ENCODE measurements at places on chromosomes 1 and 21. TPM values are rescaled to one million over a fixed set of nuclear protein-coding genes. Genes with fewer than 3 reads are reported as not detected.

C1QB gene
- not detected for polyA plus RNA-seq

BARHL2 gene
- polyA plus RNA-seq = not detected

MYOM3 gene
- not detected for polyA plus RNA-seq

TMPRSS3 gene
- not detected for polyA plus RNA-seq

RAB25 gene
- polyA plus RNA-seq = 0.96 TPM

SYT2 gene
- not detected for polyA plus RNA-seq

HCRTR1 gene
- not detected for polyA plus RNA-seq

CD34 gene
- not detected for polyA plus RNA-seq

HES3 gene
- polyA plus RNA-seq = not detected

TNNT2 gene
- polyA plus RNA-seq = not detected

CRABP2 gene
- not detected for polyA plus RNA-seq

MX2 gene
- polyA plus RNA-seq = 49.6 TPM

SLC1A7 gene
- not detected for polyA plus RNA-seq

TBX19 gene
- 2.2 TPM for polyA plus RNA-seq

SYPL2 gene
- polyA plus RNA-seq = not detected

EFHD2 gene
- polyA plus RNA-seq = 129 TPM

AQP10 gene
- polyA plus RNA-seq = not detected

INSRR gene
- polyA plus RNA-seq = not detected

KPRP gene
- polyA plus RNA-seq = not detected

FCER1G gene
- 84.4 TPM for polyA plus RNA-seq

LTN1 gene
- polyA plus RNA-seq = 13.0 TPM

S100A8 gene
- polyA plus RNA-seq = 11.6 TPM

ZBED6 gene
- polyA plus RNA-seq = 1.2 TPM

MEAF6 gene
- polyA plus RNA-seq = 118 TPM

HMGCS2 gene
- polyA plus RNA-seq = not detected

TCP10L gene
- 0.33 TPM for polyA plus RNA-seq

FAM72D gene
- polyA plus RNA-seq = not detected

SPRR2A gene
- not detected for polyA plus RNA-seq

OR6K3 gene
- not detected for polyA plus RNA-seq

WDR64 gene
- polyA plus RNA-seq = not detected

TEDDM1 gene
- polyA plus RNA-seq = not detected

HTR6 gene
- not detected for polyA plus RNA-seq

TMEM51 gene
- not detected for polyA plus RNA-seq

SMCP gene
- not detected for polyA plus RNA-seq

LRRN2 gene
- polyA plus RNA-seq = not detected

LORICRIN gene
- polyA plus RNA-seq = not detected

KLF17 gene
- polyA plus RNA-seq = not detected

CRYBG2 gene
- polyA plus RNA-seq = not detected

KLHL21 gene
- 26.4 TPM for polyA plus RNA-seq

MROH7 gene
- not detected for polyA plus RNA-seq

BSND gene
- not detected for polyA plus RNA-seq

ZBTB40 gene
- polyA plus RNA-seq = 1.9 TPM

FCAMR gene
- not detected for polyA plus RNA-seq

TGFB2 gene
- polyA plus RNA-seq = not detected

EDARADD gene
- 0.32 TPM for polyA plus RNA-seq

KDF1 gene
- 2.8 TPM for polyA plus RNA-seq

NDC1 gene
- polyA plus RNA-seq = 6.4 TPM

ST6GALNAC5 gene
- not detected for polyA plus RNA-seq

SPRR4 gene
- polyA plus RNA-seq = not detected

CCDC185 gene
- not detected for polyA plus RNA-seq

SYTL1 gene
- 74.4 TPM for polyA plus RNA-seq

CHRM3 gene
- polyA plus RNA-seq = 0.63 TPM

VASH2 gene
- 0.68 TPM for polyA plus RNA-seq

MEX3A gene
- polyA plus RNA-seq = not detected

SLC45A3 gene
- polyA plus RNA-seq = not detected

RABGAP1L gene
- 37.2 TPM for polyA plus RNA-seq

IFNLR1 gene
- 0.82 TPM for polyA plus RNA-seq

C1QTNF12 gene
- polyA plus RNA-seq = not detected

GUCA2A gene
- polyA plus RNA-seq = not detected

NEK2 gene
- polyA plus RNA-seq = 0.60 TPM

Measured in naive thymus-derived CD8-positive, alpha-beta T cell (primary cell).